CD4-positive, alpha-beta T cell (primary cell): ENCODE measurements at places on chromosomes 5 and 9.
A peak's percentile ranks its signal among the peaks of the same experiment; 100 is the strongest.

GRCh38 chr5:134537297-134537696, 11.8 kb downstream of the JADE2 start:
- no peak for DNase-seq

DNA sequence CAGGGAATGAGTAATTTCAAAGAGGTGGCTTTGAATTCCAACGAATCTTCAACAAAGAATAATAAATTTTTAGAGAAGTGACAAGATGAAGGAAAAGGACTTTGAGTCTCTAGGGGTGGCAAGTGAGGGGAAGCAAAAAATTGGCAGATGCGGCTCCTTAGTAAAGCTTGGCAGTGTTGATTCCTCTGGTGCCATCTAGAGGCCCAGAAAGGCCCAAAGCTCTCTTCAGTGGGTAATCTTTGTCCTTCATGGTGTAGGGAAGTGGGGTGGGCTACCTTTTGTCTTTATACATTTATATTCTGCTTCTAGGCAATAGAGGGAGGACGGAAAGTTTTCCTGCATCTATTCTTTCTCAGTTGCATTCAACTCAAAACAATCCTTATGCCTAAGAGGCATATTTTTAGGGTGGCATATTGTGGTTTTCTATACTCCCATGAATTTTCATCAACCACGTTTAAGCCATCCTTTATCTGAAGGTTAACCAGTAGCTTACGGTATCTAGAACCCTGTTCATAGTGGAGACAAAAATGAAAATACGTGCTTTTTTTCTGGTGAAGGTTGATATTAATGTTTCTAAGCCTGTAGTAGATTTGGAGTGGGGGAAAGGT, 17.5 kb upstream of the ROPN1L start:
- no peak for DNase-seq

GRCh38 chr5:56475689-56476486, 242.8 kb upstream of the ANKRD55 start:
- DNase-seq, result no peak

DNA sequence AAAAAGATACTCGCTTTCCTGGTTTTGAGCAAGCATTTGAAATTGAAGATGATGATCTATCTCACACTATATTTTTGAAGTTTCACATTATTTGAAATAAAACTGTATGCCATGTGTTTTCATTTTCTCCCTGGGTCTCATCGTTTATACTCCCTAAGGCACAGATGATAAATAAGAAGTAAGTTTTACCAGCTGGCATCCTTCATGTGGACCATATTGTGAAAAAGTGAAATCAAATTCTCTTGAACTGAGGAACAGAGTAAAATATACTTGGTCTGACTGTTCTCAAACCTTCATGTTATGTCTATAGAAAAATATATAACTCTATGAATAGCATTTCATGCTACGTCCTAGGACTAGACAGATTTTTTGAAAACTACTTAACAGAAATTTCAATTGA, 1600.9 kb upstream of the C9orf72 start:
- DNase-seq, result no peak

- no peak for DNase-seq
Observed at GRCh38 chr5:171593401-171593800, 174.0 kb downstream of the FGF18 start.

DNA sequence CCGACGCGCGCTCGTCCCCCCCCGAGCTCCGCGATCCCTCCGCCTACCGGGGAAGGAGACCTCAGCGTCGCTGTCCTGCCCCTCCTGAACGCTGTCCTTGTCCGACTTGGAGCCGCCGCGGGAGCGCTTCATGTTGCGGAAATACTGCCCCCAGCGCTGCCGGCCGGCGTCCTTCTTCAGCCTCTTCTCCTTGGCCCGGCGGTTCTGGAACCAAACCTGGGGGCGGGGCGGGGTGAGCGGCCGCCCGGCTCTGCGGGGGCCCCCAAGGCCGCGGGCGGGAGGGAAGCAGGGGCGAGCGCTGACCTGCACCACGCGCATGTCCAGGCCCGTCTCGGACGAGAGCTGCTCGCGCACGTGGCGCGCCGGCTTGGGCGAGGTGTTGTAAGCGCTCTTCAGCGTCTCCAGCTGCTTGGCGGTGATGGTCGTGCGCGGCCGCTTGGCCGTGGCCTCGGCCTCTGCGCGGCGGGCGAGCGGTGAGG, 6.3 kb downstream of the LHX3 start:
- DNase-seq, result no peak

- no peak for DNase-seq
Observed at GRCh38 chr9:5670079-5670478, 41.2 kb downstream of the RIC1 start.

- DNase-seq, result no peak
Observed at GRCh38 chr5:133742431-133742988, 130.2 kb upstream of the FSTL4 start.

DNA sequence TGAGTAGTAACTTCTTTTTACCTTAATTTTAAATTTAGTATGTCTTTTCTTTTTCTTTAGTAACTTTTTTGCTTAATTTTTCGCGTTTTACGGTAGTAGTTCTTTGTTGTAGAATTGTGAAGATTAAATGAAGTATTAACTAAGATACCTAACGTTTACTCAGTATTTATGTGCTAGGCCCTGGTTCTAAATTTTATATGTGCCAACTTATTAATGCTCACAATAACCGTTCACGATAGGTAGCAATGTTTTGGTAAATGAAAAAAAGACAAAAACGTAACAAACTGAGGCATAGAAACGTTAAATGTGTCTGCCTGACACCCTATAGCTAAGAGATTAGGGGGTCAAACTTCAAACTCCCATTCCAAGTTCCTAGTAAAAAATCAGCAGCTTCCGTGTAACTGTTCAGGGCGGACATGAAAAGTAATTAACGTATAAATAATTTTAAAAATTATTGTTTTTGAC, 1.2 kb downstream of the MRPS30 start:
- no peak for DNase-seq

- DNase-seq, result no peak
Observed at GRCh38 chr5:118921866-118922265, 66.5 kb downstream of the DTWD2 start.

DNA sequence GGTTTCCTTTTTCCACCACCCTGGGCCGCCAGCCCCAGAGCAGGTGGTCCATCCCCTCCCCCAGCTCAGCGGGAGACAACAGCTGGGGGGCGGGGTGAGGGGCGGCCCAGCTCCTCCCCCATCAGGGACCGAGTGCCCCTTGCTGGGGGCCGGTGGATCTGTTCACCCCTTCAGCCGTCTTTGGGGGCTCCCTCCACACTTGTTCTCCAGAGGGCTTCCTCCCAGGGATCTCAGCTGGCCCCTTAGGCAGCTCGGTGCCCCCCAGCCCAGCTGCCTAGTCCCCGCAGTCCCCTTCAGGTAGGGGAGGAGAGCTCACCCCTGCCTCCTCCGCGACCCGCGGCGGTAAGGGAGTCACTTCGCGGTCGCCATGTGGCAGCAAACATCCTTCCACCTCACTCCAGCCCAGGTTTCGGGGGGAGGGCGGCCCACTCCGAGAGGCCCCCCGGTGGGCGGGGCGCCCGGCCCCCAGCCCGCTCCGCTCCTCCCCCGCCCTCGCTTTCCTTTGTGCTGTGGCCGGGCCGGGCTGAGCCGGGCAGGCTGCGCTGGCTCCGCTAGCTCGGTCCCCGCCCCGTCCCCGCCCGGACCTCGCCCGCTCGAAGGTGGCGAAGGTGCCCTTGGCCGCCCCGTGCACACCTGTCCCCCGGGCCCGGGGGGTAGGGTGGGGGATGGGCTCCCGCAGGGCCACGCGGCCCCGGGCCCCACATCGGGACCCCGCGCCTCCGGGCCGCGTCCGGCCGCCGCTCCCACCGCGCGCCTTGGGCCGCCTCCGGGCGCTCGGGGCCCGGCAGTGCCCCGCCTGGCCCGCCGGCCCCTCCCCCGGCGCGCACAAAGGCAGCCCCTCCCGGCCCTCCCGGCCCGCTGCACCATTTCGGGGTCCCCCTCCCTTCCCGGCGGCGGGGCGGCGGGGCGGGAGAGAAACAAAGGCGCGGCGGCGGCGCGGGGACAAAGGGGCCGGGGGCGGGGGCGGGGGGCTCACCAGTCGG, 683 bp downstream of the DBN1 start:
- peak; percentile 25 for DNase-seq

DNA sequence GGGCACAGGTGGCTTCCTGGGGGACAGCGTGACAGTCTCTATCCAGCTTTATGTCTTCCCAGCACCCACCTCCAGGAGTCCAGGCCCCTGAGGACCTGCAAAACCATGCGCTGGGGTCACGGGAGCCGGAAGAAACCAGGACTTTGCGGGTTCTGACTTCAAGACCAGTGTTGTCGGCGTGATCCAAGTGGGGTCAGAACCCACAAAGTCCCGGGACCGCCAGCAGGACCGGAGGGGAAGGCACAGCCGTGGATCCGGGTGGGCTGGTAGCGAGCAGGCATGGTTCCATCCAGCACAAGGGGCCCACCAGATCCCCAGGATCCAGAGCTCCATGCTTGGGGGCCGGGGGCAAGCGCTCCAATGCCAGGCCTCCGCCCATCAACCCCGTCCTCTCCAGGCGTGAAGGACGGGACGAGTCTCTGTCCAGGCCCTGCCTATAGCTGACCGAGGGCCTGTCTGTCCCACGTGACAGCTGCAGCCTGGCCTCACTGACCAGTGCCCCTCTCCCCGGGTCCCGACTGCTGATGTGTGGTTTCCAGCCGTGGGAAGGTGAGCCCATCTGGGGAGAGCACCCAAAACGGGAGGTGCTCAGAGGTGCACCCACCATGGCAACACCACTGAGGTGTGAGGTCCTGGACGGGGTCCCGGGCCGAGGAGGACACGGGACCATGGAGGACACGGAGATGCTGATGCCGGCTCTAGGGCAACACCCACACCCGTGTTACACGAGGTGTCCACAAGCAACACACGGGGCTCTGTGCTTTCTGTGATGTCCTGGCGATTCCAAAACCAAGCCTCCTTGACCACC, 48.9 kb downstream of the SLC12A7 start:
- no peak for DNase-seq

DNA sequence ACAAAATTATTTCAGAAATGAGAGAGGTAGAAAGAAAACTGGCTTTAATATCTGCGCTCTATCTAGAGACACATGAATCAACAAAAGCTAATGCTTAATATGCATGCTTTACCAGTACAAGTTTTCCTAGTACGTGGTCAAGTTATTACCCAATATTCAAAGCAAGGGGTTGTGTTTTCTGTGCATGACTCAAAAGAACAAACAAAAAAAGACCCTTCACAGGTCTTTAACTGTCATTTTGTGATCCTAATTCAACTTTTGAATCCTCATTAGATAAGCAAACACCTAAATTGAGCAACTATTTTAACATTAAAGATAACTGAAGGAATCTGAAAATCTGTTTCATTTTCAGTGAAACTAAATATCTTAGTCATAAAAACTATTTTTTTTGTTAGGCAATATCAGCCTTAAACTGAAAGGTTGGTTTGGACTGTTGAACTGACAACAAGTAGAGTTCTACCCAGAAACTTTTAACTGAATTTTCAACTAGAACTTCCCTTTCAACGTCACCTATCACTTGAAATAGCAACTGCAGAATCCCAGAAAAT, 12.5 kb downstream of the ST8SIA4 start:
- DNase-seq, result no peak

DNA sequence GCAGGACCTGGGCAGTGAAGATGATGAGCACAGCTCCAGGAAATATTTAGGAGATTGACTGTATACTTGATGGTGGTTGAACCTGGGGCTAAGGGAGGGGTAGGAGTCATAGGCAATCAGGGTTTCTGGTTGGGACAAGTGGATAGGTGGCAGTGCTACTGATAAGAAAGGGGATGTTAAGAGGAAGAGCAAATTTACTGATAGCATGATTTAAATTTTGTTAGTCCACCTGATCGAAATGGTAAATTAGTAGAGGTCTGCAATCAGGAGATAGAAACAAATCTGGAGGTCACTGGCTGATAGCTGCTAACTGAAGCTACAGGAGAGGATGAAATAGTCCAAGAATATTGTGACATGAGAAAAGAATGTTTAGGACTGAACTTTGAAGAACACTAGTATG, 5.7 kb upstream of the C5orf34 start:
- DNase-seq, result no peak

DNA sequence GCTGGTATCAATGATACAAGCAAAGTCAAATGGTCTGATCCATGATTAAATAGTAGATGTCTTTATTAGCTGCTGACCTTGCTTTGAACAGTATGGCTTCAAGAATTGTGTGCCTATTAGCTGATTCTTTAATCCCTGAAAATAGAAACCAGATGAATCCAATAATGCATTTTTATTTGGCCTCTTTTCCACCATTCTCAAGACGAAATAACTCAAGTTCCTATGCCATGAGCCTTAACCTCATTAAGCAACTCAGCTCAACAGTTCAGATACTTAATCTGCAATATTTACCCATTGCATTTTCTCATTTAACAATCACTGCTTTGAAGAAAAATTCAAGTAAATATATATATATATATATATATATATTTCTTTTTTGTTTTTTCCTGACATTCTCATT, 588.6 kb upstream of the MEF2C start:
- DNase-seq, result no peak

- DNase-seq, result no peak
Observed at GRCh38 chr5:78690253-78690972, 41.8 kb upstream of the LHFPL2 start.

GRCh38 chr9:74309654-74310053, 187.5 kb upstream of the RORB start:
- DNase-seq, result no peak

DNA sequence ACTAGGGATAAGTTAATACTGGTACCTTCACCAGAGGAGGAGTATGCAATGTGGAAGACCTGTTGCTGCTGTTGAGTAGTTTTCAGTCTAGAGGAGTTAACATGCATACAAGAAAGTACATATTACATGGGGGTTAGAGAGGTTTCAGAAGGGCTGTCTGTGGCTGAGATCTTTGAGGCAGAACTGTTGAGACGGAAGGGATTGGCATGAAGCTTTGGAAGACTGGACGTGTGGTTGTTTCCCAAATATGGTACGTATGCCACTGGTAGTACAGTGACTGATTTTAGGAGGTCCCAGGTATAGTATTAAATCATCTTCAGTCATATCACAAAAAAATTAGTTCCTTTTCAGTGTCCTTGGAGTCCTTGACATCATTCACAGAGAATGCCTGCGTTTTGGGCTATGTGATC, 17.6 kb downstream of the TNFAIP8 start:
- DNase-seq, result no peak

DNA sequence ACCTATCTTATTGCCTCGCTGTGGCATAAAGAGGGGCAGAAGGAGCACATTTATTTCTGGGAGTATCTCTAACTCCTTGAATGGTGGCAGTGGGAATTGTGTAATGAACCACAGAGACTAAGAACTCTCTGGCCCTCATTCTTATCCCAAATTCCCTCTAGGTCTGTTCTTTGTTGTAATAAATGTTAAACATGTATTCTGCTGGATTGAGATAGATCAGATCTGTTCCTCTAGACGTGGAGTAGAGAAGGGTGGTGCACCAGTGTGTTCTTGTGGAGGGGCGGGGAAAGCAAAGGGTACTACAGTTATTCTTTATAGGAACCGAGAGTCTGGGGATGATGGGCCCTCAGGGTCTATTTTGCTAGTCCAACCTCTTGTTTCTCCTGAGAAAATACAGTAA, 90.4 kb downstream of the UBE2R2 start:
- no peak for DNase-seq
